ENCODE measurements at places on chromosomes 12 and 14.

GRCh38 chr14:92500491-92500941 lies 13.1 kb upstream of the RIN3 start:
- DNase-seq: peak; percentile 60

GRCh38 chr14:75249251-75249957 lies 29.2 kb upstream of the FOS start:
- no peak for DNase-seq

- no peak for DNase-seq
Observed at GRCh38 chr14:51929166-51929565, 60.2 kb upstream of the RTRAF start.

DNA sequence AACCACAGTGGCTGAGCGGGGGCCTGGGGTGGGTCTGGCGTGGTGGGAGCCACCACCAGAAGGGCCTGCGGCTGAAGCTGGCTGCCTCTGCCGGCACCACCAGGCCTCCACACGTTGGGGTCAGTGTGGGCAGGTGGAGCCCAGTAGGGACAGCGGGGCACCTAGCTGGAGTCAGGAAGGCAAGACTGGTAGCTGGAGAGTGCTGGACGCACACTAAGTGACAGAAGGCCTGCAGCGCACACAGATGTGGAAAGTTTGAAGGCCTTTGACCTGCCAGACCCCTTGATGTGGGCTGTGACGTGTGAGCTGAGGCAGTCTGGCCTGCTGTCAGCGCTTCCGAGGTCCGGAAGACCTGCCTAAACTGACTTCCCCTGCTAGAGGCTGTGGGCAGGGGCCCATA lies 26.3 kb downstream of the RIN3 start:
- no peak for DNase-seq

- peak; percentile 47 for DNase-seq
Observed at GRCh38 chr12:106601031-106601430, 18.2 kb downstream of the RFX4 start.

GRCh38 chr14:83133981-83134645 lies 1600.5 kb upstream of the SEL1L start:
- DNase-seq: no peak

DNA sequence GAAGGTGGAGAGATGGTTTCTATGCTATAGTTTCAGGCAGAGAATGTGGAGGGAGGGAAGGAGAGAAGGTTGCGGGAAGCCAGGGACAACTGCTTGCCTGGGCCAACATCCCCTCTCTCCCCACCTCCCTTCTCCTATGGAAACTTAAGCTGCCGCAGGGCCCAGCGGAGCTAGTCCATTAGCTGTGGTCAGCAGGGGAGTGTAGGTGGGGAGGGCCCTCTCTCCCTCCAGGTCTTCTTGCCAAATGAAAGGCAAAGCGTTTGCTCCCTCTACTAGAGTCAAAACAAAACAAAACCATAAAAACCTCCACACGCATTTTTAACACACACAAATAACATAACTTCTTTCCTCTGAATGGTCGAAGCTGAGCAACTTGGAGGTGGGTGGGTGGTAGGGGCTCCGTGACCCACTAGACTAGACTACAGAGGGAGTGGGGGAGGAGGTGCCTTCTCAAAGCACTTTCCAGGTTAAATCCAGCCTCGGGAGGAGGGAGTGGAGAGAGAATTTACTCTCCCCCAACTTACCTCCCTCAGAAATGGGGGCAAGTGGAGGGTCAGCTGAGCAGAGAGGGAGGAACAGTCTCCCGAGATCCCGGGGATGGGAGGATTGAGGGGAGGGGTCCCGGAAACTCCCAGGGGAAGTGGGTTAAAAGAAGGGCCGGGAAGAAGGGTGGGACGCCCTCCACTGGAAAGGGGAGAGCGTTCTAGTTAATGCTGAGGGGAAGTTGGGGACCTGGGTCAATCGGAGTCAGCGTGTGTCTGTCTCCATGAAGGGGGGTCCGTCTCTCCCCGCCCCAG lies 4.6 kb upstream of the CACNB3 start:
- DNase-seq: no peak

- no peak for DNase-seq
Observed at GRCh38 chr12:15701206-15701605, 88.0 kb downstream of the EPS8 start.

- DNase-seq: no peak
Observed at GRCh38 chr12:3671330-3672112, 81.4 kb downstream of the CRACR2A start.

GRCh38 chr14:53020193-53020932 lies 69.5 kb upstream of the FERMT2 start:
- no peak for DNase-seq

GRCh38 chr12:22800332-22800731 lies 175.4 kb downstream of the ETNK1 start:
- DNase-seq: no peak

- DNase-seq: no peak
Observed at GRCh38 chr12:9848899-9849298, 20.3 kb downstream of the CLEC2B start.
